Renal cortical epithelial cell (primary cell): ENCODE measurements at places on chromosomes 12 and 14.
A peak's percentile ranks its signal among the peaks of the same experiment; 100 is the strongest.

DNA sequence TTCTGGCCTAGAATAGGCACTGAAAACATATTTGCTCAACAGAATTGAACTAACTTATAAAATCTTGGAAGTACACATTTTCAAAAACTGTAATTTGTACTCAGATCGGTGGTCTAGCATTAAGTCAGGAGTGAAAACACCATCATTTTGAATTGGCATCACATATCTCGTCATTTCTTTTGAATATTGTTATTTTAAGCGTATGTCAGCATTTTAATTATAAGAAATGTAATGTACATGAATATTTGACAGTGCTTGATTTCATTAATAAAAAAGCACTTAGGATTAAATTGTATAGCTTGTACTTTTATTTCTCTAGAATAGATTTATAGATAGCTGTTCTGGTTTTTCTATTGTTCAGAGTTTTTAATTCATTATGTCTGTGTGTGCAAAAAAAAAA, 892.2 kb downstream of the BCL11B start:
- DNase-seq = no peak

- peak; percentile 84 for DNase-seq
Observed at GRCh38 chr12:126055521-126055920, 990.3 kb downstream of the AACS start.

- no peak for DNase-seq
Observed at GRCh38 chr12:113831016-113831415, 135.1 kb downstream of the RBM19 start.

DNA sequence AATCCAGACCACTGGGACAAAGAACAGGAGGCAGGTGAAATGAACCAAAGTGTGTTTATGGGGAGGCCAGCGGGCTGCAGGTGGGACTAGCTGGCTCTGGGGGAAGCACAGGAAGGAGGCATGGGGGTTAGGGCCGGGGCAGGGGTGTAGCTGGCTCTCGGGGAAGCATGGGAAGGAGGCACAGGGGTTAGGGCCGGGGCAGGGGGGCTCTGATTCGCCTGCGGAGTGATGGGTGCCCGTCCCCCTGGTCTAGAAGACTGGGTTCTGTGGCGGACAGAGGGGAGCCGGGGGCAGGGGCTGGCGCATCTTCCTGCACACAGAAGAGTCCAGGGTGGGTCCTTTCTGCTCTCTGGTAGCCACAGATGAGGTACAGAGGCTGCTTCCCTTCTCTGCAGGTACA, 310.3 kb downstream of the TMEM121 start:
- no peak for DNase-seq

DNA sequence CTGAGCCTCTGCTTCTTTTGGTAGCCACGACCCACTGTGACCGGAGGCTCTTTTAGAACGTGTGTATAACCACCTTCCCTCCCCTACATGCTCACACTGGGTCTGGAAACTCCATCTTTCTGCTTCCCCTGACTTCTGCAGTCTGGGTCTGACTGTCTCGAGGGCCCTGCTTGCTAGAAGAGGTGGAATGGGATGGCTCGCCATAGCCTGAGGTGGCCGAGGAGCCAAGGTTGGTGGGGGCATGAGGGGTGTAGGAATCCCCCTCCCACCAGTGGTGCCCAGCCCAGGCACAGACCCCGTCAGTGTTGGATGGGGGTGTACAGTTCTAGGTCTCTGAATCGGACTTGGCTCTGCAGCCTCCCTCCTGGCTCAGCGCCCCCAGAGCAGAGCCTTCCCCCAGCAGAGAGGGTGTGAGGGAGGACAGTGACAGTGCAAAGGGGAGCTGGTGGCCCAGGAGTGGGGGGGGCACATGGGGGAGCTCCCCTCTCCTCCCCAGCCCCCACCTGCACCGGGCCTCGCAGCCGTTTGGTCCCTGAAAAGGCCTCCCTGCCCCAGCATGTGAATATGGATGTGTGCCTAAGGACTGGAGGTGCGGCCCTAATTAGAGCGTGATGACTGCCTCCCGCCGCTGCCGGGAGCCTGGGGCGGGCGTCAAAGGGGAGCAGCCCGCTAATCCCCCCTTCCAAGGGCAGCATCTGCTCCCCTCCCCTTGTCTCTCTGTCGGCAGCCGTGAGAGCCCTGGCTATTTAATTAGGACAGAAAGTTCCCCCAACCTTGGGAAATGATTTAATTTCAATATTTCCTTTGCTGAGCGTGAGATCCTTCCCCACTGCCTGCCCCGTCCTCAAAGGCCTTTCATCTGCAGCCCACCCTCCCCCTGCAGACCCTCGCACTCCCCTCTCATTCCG, 196.2 kb upstream of the C14orf180 start:
- no peak for DNase-seq

GRCh38 chr12:67056329-67056728, 212.8 kb upstream of the CAND1 start:
- peak; percentile 56 for DNase-seq

GRCh38 chr14:46215801-46216200, 435.8 kb downstream of the RPL10L start:
- no peak for DNase-seq

GRCh38 chr12:31118347-31119191, 44.9 kb downstream of the DDX11 start:
- no peak for DNase-seq

- peak; percentile 9 for DNase-seq
Observed at GRCh38 chr12:106248846-106249371, 1.1 kb upstream of the CKAP4 start.

- peak; percentile 22 for DNase-seq
Observed at GRCh38 chr12:132506328-132507160, 16.6 kb downstream of the FBRSL1 start.

GRCh38 chr12:118166946-118167345, 31.0 kb downstream of the PEBP1 start:
- no peak for DNase-seq

- no peak for DNase-seq
Observed at GRCh38 chr12:52284562-52285171, 6.7 kb downstream of the KRT81 start.

DNA sequence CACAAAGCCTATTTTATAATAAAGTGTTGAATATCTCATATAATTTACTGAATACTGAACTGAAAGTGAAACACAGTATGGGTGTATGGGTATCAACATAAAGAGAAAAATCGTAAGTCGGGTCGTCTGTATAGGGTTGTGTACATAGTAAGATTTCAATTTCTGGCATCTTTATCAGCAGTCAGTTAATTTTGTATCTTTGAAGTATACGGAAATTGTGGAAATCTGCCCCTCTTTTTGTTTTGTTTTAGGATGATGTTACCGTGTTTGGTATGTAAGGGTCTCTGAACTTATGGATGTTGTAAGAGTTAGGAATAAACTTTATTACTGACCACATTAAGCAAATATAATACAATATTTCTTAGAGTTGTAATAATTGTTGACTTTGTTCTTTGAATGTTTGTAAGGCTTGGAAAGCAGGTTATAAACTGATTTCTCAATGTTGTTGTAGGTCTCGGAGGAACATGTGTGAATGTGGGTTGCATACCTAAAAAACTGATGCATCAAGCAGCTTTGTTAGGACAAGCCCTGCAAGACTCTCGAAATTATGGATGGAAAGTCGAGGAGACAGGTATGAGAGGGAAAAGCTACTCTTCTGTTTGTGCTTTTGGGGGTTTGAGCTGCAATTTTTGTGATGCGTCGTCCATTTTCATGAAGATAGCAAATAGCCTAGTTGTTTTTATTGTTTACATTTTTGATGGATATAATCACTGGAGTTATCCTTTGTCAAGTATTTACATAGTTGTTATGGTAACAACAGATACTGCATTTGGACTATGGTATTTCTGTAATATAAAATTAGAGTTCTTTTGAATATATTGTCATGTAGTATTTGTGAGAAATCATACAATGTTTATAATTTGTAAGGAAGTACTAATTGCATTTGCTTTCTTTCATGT, 12.0 kb downstream of the EID3 start:
- no peak for DNase-seq

GRCh38 chr12:74415633-74416032, 122.0 kb upstream of the ATXN7L3B start:
- DNase-seq = peak; percentile 38

GRCh38 chr12:116382686-116383530, 105.4 kb upstream of the MED13L start:
- DNase-seq = peak; percentile 82

- DNase-seq = no peak
Observed at GRCh38 chr12:91211866-91212265, 29.2 kb upstream of the DCN start.

DNA sequence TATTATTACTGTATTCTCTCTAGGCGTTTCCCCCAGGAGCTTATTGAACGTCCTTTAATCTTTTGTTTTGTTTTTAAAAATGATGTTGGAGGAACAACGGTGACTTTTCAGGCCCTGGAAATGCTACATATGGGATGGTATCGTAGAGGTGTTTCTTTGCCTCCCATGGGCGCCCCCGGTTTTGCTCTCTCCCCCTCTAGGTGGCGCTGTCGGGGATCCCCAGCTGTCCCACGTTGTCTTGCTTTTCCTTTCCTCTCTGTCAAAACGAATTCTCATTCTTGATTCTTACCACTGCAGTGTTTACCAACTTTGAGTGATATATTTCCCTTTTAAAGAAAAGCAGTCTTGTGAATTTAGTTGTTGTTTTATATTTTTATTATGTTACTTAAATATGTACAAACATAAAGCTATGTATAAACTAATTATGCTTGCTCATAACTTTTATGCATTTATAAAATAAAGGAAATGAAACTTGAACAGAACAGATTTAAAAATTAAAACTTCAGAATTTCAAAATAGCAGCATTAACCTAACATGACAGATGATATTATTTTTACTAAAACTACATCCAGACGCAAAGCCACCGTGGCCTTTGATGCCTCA, 171.9 kb downstream of the RGS6 start:
- no peak for DNase-seq

GRCh38 chr12:20282401-20282800, 85.9 kb upstream of the PDE3A start:
- no peak for DNase-seq

DNA sequence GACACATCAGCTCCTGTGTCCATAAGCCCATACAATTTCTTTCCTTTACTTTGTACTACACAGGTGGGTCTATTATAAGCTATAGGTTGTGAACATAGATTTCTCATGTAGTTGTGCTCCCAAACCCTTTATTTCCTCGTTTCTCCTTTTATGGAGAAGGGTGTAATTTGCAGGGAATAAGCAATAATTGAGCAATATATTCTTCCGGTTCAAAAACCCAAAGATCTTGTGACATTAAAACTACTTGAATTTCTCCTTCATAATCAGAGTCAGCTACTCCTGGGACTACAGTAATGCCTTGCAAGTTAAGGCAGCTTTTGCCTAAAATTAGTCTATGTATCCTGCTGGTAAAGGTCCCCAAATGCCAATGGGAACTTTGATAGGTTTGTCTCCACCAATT, 19.1 kb upstream of the MAPKAPK5 start:
- DNase-seq = no peak

DNA sequence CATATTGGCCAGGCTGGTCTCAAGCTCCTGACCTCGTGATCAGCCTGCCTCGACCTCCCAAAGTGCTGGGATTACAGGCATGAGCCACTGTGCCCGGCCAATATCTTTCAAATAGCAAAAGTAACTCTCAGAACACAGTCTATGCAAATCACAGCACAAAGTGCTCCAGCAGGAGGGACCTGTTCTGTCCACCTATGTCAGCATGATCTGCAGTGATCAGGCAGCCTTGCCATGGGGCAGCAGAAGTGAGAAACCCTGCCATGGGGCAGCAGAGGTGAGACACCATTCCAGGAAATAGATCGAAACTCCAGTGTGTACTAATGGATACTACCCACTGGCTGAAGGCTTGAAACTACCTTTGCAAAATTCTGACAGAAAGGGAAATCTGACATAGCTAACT, 78.5 kb upstream of the EIF5 start:
- DNase-seq = no peak

DNA sequence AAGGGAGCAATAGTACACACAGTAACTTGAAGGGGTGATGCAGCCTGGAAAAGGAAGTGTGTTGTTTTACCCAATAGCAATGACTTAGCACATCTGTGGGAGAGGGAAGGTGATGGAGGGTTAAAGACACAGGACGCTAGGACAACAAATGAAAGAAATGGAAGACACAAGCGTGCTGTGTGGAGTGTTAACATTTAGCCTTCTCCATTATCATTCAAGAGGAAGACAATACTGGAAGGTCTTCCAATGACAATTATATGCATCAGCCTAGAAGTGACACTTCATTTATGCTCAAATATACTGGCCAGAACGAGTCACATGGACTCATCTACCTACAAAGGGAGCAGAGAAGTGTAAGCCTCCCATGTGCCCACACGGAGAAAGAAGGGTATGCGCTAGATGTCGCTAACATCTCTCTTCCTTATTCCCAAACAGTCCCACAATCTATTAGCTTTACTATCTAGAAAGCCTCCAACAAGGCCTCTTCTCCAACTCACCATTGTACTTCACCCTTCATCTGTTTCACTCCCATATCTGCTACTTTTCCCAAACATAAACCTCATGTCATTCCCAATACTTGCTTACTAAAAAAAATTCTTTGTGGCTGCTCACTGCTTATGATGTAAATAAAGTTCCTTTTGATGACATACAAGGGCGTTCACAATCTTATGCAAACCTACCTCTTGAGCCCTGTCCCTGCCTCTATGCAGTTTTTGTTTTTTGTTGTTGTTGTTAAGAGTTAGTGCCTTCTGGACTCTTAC, 20.3 kb downstream of the PPM1H start:
- DNase-seq = no peak

GRCh38 chr12:21330682-21331253, 3.9 kb downstream of the SLCO1A2 start:
- no peak for DNase-seq

DNA sequence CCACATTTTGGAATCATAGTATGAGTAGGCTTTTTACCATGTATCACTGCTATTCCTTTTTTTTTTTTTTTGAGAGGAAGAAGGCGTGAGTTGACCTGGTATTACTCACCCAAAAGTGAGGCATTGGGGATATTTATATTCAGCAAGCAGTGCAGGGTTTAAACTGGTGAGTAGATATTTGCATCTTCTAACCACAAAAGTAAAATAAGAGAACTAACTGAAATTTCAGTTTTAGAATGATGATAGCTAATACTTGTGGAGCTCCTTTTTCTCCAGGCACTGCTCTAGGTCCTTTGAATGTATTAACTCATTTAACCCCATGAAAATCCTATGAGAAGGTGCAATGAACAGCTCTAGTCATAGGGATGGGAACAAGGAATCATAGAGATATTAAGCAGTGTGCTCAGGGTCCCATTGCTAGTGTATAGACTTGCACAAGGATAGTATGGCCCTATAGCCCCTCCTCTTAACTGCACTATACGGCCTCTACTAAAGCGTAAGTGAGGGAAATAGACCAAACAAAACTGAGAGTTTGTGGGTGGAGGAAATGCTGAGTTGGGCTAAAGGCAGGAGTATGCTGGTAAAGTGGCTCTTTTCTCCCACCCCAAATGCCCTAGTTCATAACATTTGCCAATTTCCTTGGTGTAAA, 104.3 kb upstream of the MAX start:
- peak; percentile 74 for DNase-seq

- no peak for DNase-seq
Observed at GRCh38 chr14:100391173-100391572, 68.0 kb downstream of the SLC25A47 start.

GRCh38 chr12:65276916-65277530, 1.5 kb upstream of the MSRB3 start:
- no peak for DNase-seq
